ENCODE measurements at places on chromosomes 7 and 10.

DNA sequence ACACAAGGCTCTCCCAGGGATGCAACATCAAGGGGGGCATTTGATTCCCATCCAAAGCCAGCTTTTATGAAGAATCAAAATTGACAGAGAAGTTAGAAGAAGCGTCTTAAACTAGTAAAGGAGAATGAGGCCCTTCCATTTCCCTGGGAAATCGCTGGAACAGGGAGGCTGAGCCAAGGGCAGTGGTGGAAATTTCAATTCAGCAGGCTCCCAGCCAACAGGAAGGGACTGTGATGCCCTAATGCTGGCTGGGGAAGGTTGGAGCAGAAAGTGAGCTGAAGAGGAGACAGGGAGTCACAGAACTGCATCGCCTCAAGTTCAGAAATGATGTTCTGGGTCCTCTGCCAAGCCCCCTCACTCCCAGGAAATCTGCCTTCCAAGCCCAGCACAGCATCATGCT is 517.3 kb downstream of the GRID1 start:
- no peak for DNase-seq

- DNase-seq, result no peak
These were observed 7.2 kb downstream of the CDCA7L start for GRCh38 chr7:21938463-21938862.

DNA sequence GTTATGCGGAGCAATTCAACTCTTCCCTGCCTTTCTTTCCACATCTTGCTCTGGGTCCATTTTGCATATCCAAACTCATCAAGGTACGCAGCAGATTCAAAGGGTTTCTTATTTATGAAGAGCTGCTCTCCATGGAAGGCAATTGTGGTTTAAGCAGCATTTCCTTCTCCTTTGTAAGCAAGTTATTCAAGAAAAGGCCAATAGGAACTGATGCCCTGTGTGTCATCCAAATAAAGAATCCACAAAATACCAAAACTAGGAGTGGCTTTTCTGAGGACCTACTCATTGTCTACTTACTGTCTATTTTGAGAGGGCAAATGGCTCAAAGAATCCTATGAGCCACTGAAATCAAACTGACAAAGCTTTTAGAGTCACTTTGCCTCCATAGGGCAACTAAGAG is 253.1 kb downstream of the PTEN start:
- no peak for DNase-seq

- DNase-seq, result no peak
These were observed 159.1 kb downstream of the CCDC71L start for GRCh38 chr7:106501605-106502580.

DNA sequence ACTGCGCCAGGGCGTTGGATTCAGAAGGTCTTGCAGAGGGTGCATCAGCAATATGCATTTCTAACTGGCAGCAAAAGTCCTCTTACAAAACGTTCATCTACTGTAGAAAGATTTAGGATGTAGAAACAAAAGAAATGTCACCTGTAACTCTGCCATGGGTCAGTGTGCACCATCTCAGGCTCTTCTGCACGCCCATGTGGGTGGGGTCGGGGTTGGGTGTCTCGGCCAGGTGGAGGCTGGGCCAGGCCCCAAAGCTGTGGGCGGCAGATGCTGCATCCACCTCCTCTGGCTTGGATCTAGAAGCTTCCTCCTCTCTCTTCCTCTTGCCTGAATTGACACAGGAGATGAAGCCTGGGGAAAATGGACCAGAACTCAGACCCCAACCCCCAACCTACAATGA is 111.3 kb upstream of the PPP2R2D start:
- DNase-seq, result no peak

DNA sequence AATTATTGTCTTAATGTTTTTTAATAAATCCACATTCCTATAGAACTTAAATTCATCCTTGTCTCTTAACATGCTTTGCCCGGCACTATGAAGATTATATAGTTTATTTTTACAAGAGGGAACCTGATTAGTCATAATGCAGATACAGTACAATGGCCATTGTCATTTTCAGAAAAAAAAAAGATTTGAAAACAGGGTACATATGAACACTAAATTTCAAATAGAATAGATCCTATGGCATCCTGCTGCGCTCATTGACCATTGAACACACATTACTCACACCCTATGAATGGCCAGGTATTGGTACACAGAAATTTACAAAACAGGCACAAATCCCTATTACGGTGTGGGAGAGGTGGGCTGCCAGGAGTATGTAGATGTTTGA is 2.0 kb upstream of the KLF6 start:
- no peak for DNase-seq

DNA sequence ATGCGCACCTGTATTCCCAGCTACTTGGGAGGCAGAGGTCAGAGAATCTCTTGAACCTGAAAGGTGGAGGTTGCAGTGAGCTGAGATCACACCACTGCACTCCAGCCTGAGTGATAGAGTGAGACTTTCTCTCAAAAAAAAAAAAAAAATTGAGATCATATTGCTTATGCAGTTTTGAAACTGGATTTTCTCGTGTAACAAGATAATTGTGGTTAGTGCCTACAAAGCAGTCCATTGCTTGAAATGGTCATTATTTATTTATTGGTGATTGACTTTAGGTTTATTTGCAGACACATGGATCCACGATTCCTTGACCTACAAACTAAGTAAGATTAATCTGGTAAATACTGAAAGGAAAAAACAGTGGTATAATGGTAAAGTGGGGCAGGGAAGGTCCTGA is 149.8 kb downstream of the TAX1BP1 start:
- no peak for DNase-seq

GRCh38 chr7:92835851-92836488 is 403 bp downstream of the CDK6 start:
- DNase-seq, result peak; percentile 48

DNA sequence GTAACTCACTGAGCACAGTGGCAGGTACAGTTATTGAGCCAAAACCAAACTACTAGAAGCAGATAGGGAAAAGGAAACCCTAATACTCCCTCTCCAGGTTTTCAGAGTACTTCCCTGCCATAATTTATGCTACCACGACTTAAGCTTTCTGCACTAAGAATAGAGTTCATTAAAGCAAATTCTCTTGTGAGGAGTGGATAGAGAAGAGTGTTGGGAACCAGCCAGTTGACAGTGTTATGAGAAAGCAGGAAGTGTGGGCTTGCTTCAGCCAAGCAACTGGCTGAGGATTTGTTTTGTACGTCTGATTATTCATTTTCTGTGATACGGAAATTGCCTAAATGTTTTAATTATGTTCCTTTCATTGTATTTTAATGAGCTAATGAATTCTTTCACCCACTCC is 280.5 kb downstream of the KIF20B start:
- no peak for DNase-seq

DNA sequence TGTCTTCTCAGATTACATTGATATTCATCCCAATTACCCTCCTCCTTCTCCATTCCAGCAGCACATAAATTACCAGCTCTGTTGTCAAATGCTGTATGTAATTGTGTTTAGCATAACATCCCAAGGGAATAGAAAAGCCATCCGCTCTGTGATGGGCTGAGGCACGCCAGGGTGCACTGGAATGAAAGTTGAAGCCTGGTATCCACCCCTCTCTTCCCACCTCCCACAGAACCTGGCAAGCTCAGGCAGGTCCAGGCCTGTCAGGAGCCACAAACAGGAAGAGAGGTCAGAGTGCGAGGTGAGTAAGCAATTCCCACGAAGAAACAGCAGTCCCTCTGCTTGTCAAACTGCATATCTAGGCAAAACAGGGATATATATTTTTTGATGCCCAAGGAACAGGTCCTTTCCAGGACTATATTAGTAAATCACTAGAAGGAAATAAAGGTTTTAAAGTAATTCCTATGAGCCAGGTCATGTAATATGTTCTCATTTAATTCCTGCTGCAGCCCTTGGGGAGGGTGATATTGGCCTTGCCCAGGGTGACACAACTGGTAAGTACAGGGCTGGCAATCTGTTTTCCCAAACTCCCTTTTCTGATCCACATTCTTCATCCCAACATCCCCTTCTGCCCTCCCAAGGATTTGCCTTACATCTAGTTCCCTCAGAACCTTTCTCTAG is 155.6 kb upstream of the GHITM start:
- DNase-seq, result no peak

DNA sequence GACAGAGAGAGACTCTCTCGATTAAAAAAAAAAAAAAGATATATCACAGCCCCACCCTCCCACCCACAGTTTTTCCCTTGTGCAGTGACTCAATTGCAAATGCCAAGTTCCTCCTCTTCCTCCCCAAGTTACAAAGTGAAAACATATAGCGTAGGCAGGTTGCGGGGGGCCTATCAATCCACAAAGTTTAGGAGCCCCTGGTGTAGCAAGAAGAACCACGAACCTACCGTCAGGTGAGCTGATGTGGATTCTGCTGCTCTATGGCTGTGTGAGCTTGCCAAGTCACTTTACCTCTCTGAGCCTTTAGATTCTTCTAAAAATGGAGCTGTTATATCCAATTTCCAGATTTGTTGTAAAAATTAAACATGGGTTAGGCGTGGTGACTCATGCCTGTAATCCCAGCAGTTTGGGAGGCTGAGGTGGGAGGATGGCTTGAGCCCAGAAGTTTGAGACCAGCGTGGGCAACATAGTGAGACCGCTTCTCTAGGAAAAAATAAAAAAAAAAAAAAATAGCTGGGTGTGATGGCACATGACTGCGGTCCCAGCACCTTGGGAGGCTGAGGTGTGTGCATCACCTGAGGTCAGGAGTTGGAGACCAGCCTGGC is 8.2 kb upstream of the RHBDD2 start:
- no peak for DNase-seq

DNA sequence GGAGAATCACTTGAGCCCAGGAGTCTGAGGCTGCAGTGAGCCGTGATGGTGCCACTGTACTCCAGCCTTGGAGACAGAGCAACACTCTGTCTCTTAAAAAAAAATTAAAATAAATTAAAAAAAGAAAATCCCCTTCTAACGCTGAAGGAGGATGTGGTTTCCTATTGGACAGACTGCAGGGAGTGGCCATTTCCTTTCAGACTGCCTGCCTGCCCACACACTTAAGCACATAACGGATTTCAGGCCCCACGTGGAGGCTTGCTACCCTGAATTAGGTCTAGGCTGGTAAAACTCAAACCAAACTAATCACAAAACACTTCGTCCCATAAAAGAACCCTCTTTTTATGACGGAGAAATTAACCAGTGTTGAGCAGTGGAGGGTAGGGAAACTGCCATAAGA is 34.0 kb downstream of the GATA3 start:
- DNase-seq, result no peak

GRCh38 chr7:51090411-51090810 is 226.2 kb downstream of the COBL start:
- no peak for DNase-seq

- DNase-seq, result no peak
These were observed 86.5 kb downstream of the OTUD1 start for GRCh38 chr10:23525406-23525805.

- DNase-seq, result no peak
These were observed 24.1 kb upstream of the FAM180A start for GRCh38 chr7:135772639-135773222.

DNA sequence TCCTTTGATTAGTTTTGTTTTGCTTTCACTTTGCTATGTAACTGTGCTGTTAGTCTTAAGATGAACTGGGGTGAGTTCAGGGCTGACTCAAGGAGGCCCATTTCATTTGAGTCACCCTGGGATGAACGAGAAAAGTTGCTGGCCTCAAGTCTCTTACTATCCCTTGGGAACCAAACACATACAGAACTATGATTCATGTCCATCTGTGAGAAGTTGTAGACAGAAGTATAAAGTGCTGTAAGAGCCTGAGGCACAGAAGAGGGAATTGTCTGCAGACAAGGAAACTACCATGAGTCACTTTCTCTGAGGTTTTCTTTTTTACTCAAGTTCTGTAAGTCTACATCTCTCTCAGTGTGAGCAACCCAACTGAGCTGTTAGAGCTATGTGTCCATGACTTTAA is 179.8 kb upstream of the CSTF2T start:
- no peak for DNase-seq

- DNase-seq, result no peak
These were observed 12.7 kb downstream of the PARP12 start for GRCh38 chr7:140050100-140050499.

DNA sequence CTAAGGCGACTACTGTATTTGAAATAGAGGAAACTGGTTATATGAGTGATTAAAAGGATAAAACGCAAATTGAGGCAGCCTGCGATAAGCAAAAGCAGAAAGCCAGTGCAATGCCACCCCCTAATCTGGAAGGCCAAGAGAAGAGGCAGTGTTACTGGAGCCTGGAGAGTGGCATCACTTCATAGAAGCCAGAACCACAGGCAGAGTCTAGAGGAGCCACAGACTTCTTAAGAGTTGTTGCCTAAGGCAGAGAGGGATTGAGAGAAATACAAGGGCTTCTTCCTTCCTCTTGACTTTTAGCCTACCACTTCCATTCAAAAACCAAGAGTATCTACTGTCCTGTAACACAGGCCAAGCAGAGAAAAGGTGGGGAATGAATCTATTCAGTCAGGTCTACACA is 94.9 kb upstream of the SKAP2 start:
- DNase-seq, result no peak

- no peak for DNase-seq
These were observed 257.7 kb upstream of the SP8 start for GRCh38 chr7:21044384-21044783.

GRCh38 chr10:5467634-5468255 is 31.6 kb downstream of the CALML5 start:
- no peak for DNase-seq

DNA sequence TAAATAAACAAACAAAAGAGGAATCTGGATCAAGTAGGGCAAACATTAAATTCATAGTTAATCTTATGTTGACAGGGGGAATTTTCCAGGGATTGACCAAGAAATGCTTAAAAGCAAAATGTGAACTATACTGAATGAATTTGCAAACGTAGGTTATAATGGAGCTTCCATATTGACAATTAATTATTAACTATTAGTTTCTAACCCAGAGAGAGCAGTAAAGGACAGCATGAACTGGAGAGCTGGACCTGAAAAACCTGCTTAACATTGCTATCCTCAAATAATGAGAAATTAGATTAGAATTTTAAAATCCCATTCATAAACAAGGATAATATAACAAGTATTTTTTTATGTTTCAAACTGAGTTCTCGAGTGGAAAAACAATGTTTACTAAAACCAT is 1089.6 kb downstream of the DNAJB9 start:
- no peak for DNase-seq

DNA sequence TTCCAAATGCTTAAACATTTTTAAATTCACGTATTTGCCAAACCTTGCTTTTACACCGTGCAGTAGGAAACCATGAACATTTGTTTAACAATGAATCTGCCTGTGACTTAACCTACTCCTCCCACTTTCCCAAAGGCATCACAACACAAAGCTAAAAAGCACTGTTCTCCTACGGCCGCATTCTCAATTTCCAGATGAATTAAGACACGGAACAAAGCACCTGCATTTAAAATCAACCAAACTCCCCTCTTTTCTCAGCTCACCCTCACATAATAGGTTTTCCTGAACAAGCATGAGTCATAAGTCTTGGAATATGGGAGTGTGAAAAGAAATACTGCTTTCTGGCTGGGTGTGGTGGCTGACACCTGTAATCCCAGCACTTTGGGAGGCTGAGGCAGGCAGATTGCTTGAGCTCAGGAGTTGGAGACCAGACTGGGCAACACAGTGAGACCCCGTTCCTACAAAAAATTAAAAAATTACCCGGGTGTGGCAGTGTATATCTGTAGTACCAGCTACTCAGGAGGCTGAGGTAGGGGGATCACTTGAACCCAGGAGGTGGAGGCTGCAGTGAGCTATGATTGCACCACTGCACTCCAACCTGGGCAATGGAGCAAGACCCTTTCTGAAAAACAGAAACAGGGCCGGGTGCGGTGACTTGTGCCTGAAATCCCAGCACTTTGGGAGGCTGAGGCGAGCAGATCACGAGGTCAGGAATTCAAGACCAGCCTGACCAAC is 51.7 kb upstream of the CYTH3 start:
- no peak for DNase-seq

Data from stimulated activated CD4-positive, alpha-beta T cell treated with anti-CD3 and anti-CD28 coated beads, Interleukin-2, amount 100 ng/mL, for 48 hours (primary cell).